ENCODE measurements at places on chromosomes 7 and 10. TPM values are rescaled to one million over a fixed set of nuclear protein-coding genes. Genes with fewer than 3 reads are reported as not detected.

GOLGA7B gene
- 3.1 TPM for total RNA-seq

FAM25A gene
- total RNA-seq = not detected

TSPAN12 gene
- 3.1 TPM for total RNA-seq

MYH16 gene
- total RNA-seq = not detected

TMEM229A gene
- total RNA-seq = not detected

DNA sequence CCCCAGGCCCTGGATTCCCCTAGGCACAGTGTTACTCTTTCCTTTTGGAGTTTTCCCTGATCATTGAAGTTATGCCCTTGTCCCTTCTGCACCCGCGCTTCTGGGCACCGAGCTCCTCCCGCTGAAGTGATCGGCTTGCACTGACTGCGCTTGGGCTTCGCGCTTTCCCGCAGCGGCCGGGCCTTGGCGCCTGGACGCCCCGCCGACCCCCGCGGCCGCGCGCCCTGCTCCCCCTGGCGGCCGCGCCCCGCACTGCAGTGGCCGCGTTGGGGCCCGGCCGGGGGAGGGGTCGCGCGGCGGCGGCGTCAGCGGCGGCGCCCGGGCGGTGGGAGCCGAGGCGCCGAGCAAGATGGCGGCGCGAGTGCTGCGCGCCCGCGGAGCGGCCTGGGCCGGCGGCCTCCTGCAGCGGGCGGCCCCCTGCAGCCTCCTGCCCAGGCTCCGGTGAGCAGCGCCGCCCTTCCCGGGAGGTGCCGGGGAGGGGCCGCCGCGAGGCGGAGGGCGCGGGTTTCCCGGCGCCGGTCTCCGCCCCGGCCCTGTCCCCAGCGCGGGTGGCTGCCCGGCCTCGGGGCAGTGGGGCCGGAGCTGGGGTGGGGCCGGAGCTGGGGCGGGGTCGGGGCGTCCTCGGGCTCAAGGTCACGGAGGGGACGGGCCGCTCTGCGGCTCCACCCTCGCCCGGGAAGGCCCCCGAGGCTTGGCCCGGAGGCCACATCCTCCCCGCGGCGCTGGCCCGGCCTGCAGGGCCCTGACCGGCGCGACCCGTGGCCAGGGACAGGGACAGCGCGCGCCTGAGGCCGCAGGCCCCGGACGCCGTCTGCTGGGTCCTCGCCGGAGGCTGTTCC lies at the start of gene NIPSNAP2:
Gene NIPSNAP2, plus strand, starts transcription at position 325 of the 839 bp plus-strand sequence. Its CDS starts 25 bp downstream, at position 350.
- DNase-seq = peak; percentile 43

- no peak for DNase-seq
Measured at GRCh38 chr10:94199565-94199964, 163.2 kb downstream of the NOC3L start.
